ENCODE measurements at places on chromosomes 11 and 22.

DNA sequence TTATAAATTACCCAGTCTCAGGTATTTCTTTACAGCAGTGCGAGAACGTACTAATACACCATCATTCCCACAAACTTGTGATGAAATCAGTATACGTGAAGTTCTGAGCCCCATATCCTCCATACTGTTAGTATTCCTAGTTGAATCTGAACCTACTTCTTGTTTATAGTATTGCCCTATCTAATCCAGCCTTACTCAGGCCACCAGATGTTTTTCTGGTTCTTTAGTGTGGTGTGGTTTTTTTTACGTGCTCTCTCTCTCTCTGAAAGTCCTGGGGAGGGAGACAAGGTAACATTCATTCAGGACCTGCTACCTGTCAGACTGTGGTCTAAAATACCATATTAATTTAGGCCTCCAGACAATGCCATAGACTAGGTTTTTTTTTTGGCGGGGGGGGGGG lies 47.6 kb upstream of the TEAD1 start:
- DNase-seq, result no peak

- no peak for DNase-seq
Measured at GRCh38 chr11:107819361-107820014, 39.1 kb downstream of the SLC35F2 start.

- DNase-seq, result no peak
Measured at GRCh38 chr22:29820961-29821290, 17.1 kb downstream of the ASCC2 start.

DNA sequence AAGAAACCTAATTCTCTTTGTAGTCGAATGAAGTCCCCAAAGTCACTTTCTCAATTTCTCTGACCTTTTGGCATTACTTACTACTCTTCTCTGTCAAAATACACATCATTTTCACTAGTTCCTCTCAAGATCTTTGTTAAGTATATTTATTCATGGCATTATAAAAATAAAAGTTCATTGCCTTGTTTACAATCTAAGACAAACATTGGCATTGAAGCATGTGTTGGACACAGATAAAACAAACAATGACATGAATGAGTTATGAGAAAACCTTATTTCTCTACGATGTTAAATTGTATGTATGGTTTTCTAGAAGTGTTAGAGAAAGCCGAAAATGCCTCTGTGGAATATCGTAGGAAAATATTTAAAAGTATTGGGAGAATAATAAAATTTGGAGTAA lies 8.6 kb upstream of the OR51G1 start:
- no peak for DNase-seq

DNA sequence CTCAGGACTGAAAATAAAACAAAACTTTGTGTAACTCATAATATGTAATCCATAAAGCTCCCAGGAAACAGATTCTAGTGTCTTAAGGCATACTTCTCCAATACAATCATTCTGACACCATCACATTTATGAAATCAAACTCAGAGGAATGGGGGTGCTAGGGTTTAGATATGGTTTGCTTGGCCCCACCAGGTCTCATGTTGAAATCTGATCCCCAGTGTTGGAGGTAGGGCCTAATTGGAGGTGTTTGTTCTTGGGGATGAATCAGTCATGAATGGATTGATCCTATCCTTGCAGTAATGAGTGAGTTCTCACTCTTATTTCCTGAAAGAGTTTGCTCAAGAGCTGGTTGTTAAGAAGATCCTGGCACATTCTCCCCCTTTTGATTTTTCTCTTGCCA lies 380.9 kb downstream of the ETS1 start:
- no peak for DNase-seq

DNA sequence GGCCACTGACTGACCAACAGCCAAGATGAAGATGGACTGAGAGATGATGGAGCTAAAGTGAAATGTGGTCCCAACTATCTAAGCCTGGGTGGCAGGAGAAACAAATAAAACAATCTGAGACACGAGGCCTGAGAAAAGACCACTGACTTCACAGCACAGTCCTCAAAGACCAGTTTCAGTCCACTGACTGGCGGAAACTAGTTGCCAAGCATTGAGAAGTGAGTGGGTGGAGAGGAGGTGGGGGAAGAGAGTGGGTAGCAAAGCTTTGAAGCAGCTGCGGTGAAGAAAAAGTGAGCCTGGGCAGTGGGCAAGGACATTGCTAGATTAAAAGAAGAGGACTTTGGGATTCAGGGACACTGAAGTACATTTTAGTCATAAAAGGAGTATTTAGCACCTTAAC lies 1.9 kb downstream of the MS4A1 start:
- DNase-seq, result no peak

DNA sequence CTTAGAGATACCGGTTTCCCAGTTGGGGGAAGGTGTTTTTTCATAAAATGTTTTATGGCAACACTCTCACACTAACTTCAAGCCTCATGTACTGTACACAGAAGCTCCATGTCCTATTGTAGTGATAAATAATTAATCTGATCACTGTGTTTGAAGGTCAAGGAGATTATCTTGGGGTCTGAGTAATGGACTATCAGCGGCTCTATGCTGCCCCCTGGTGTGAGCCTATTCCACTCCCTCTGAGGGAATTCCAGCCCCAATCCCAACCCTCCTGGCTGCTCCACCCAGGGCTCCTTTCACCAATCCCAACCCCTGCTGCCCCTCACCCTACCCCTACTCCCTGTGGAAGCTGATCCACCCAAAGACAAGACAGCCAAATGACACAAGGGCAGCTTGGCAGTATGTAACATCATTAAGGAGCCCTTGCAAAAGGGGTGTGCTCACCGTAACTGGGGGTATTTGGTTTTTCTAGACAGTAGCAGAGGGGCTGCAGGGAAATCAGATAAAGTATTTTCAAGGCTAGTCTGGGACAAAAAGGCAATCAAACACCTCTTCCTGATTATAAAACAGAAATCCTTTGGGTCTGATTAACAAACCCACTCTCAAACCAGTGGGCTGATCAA lies 22.3 kb downstream of the HPS4 start:
- DNase-seq, result no peak

GRCh38 chr11:65937766-65938165 lies 7.5 kb upstream of the TSGA10IP start:
- no peak for DNase-seq

DNA sequence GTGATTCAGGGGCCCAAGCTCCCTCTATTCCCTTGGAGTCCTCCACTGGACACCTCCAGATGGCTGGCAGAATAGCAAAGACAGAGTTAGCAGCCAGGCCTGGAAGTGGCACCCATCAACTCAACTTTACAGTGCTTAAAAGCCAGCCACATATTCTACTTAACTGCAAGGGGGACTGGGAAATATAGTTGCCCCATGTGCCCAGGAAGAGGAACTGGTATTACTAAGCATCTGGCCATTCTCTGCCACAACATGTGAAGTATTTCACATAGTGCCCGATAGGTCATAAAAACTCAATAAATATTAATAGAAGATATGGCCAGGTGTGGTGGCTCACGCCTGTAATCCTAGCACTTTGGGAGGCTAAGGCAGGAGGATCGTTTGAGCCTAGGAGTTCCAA lies 5.5 kb upstream of the IL10RA start:
- no peak for DNase-seq

GRCh38 chr11:133934599-133935550 lies 21.9 kb downstream of the IGSF9B start:
- DNase-seq, result no peak

- DNase-seq, result no peak
Measured at GRCh38 chr11:104776501-104777170, 121.6 kb downstream of the CASP12 start.

DNA sequence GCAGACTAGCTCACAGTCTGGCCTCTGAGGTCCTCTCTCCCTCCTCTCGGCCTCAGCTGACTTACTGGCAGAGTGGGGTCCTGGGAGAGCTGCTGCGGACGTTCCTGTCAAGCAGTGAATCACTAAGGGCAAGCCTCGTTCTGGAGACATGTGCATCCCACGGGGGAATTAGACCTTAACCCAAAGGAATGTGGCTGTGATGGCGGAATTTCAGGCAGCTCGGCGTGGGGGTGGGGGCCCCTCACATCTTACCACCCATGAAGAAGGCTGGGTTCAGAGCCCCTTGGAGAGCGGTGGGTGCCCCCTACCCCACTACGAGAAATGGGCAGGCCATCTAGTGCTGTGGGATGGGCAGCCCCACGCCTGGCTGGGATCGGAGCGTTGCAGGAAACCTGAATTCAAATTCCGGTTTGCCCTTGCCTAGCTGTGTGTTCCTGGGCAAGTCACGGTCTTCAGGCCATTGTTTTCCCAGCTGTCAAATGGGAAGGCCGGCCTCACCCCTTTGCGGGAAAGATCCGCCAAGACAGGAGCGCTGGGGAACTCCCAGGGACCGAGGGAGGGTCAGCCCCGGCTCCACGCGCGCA lies 554 bp downstream of the LRRC32 start:
- no peak for DNase-seq

GRCh38 chr11:44940404-44940803 lies 10.3 kb downstream of the TP53I11 start:
- DNase-seq, result no peak

DNA sequence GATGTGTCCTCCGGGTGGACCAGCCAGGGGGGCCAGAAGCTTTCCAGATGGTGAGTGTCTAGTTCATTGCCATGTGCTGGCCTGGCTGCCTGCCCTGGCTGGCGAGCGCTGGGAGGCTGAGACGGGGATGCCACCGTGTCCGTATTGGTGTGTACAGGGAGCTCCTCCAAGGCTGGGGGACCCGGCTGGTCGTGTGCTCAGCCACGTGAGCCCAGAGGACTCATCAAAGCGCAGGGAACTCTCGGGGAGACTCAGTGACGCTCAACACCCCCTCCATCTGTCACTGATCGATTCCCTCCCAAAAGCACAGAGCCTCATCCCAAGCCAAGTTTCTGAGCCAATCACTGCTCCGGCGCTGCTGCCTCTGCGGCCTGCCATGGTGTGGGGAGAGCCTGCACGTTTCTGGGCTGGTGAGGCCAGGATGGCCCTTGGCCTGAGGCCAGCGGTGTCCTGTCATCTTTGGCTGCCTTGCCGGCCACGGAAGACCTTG lies 423.7 kb downstream of the SHANK2 start:
- no peak for DNase-seq

DNA sequence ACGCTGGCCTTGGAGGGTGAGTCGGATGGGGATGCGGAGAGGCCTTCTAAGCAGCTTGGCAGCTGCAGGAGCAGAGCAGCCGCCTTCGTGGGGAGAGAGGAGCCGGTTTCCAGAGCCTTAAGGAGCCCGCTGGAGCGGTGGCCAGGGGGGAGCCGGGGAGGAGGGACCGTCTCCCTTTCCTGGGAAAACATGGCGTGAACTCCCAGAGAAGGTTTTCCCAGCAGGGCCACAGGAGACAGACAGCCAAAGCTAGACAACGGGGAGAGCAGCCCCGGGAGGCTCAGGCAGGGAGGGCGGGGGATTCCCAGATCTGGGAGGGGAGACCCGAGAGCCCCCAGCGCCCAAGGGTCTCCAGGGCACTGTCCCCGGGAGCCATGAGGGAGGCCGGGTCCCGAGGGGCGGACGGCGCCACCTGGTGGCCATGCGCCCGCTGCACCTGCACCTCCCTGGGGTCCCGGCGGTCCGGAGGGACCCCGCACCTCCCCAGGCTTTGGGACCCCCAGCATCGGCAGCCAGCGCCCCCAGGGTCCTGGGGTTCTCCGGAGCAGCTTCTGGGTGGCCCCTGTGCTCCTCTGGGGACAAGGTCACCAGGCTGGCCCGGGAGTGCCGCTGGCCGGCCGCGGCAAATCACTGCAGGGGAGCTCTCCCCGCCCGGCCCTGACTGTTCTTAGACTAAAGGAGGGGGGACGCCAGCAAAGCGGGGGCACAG lies 2.4 kb upstream of the SYT8 start:
- no peak for DNase-seq

GRCh38 chr11:116339306-116340098 lies 433.3 kb downstream of the BUD13 start:
- DNase-seq, result no peak
